ENCODE measurements at places on chromosomes 1 and 21.

DNA sequence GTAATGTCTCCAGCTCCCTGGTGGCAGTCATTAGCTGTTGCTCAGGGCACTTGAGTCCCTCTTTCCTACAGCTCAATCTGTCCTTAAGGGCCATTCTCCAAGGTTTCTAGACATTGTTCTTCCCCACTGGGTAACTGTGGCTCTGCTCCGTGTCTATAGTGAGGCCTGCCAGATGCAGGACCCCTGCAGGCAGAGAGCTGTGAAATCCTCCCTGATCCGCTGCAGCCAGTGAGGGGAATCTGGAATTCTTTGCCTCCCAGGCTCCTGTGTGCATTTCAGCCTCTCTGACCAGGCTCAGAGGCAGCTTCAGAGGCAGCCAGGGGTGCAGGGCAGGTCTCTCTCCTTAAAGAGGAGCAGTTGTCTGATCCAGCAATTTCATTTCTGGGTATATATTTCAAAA lies 14.4 kb upstream of the IGSF21 start:
- no peak for DNase-seq

DNA sequence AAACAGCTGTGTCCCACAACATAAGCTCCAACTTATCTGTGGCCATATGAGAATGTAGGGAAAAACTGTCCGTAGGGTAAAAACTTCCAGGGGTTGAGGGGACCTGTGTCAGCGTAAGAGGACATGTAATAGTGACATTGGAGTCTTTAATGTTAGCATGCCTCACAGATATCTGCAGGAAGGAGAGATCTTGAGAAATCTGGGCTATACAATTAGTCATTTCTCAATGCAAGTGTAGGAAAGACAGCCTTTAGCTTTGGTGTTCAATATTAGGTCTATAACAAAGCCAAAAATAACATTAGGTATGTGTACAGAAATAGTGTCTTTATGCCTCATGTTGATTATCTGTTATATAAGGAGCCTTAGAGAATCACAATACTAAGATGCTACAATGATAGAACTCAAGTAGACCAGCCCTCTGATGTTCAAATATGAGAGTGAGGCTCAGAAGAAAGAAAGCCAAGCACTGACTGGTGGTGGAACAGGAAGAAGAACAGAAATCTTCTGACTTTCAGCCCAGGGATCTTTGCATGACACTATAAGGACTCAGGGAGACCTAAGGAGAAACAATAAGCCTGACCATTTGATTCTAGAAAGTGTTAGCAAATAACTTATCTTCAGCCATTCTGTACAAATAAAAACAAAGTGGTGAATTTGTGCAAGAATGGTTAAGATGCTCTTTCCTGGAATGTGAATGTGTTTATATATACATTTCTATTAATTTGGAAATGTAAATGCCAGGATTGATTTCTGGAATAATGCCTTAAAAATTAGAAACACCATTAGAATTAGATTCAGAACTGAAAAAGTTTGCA lies 152.6 kb downstream of the ZC3H11B start:
- no peak for DNase-seq

DNA sequence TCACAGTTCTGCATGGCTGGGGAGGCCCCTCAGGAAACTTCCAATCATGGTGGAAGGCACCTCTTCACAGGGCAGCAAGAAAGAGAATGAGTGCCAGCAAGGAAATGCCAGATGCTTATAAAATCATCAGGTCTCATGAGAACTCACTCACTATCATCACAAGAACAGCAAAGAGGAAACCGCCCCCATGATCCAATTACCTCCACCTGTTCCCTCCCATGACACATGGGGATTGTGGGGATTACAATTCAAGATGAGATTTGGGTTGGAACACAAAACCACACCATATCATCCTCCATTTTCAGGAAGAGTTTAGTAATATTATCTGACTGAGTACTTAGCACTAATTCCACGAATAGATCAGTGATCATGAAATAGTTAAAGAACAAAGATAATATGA lies 244.2 kb downstream of the LMO4 start:
- DNase-seq = no peak

DNA sequence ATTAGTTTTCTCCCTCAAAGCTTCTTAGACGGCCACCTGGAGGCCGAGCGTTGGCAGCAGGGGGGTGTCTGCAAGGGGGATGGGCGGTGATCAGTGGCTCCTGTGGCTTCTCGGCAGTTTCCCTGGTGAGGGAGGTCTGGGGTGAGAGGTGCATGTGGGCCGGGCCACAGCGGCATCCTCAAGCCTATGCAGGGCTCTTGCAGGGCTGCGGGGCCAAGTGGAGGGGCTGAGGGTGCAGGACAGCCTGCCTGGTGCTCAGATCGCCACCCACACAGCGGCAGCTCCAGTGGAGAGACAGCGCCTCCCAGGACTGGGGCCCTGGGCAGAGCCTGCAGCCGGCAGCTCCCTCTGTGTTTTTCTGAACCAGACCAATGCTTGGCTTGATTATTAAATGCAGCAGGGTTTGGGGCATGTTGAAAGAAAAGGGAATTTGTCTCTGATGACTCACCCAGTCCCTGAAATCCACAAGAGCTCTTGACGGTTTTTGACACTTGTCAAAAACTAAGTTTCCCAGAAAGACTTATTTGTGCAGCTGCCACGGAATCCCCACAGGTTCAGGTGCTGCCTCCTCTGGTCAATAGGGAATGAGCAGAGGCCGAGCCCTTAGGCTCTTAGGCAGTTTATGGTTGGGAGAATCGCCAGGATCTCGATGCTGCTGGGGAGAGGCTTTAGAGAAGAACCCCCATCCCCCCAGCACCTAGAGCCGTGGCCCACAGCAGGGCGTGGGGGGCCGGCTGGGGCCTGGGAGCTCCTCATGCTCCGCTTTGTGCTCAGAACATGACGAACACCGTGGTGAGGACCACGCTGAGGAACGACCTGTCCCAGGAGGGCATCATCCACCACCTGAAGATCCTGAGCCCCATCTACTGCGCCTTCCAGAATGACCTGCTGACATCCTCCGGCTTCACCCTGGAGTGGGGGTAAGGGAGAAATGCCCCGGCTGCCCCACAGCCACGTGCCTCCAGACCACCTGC lies 54.7 kb downstream of the UMODL1 start:
- peak; percentile 49 for DNase-seq

DNA sequence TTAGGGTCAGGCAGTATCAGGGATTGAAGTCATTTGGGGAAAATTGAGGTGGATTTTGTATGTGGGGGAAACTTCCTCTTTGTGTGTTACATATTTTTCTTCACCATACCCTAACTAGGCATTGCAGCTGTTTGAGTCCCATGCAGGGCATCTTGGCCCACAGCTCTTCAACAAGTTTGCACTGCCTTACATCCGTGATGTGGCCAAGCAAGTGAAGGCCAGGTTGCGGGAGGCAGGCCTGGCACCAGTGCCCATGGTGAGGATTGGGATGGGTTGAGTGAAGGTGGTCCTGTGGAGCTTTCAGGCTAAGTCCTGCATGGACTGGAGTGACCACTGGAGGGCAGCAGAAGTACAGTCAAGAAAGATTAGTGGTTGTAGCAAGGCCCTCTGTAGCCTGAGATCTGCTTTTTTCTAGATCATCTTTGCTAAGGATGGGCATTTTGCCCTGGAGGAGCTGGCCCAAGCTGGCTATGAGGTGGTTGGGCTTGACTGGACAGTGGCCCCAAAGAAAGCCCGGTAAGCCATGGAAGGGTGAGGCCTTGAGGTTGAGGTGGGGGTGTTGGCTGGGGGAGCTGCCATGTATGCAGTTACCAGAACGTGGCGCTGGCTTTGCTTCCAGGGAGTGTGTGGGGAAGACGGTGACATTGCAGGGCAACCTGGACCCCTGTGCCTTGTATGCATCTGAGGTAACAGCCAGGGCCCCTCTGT lies 2.4 kb downstream of the UROD start:
- DNase-seq = peak; percentile 91

DNA sequence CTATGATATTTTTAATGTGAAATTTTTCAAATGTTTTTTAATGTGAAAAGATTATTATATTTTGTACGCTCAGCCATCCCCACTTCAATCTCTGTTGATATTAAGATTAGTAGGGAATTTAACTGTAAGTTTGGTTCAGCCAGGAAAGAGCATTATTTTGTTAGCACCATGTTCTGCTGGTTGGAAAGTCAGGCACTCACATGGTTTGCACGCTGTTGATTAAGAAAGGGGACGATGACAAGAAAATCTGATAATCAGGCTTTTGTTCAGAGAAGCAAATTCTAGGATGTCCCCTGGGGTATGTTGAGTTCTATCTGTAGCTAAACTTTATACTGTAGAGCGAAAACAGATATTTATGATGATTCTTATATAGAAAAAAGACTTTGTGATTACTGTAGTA lies 115.1 kb downstream of the OSBPL9 start:
- no peak for DNase-seq

- no peak for DNase-seq
Measured at GRCh38 chr1:234607109-234608024, 2.6 kb downstream of the IRF2BP2 start.

- DNase-seq = no peak
Measured at GRCh38 chr1:95021119-95021518, 51.6 kb downstream of the ALG14 start.

GRCh38 chr1:235902677-235903542 lies 36.2 kb upstream of the LYST start:
- DNase-seq = no peak

GRCh38 chr1:197674286-197674685 lies 101.0 kb downstream of the DENND1B start:
- DNase-seq = no peak

GRCh38 chr1:180842052-180842451 lies 70.6 kb upstream of the KIAA1614 start:
- DNase-seq = no peak

- peak; percentile 98 for DNase-seq
Measured at GRCh38 chr21:40291560-40291959, 424.3 kb downstream of the PCP4 start.

- peak; percentile 84 for DNase-seq
Measured at GRCh38 chr1:241934201-241934848, 23.2 kb upstream of the BECN2 start.

DNA sequence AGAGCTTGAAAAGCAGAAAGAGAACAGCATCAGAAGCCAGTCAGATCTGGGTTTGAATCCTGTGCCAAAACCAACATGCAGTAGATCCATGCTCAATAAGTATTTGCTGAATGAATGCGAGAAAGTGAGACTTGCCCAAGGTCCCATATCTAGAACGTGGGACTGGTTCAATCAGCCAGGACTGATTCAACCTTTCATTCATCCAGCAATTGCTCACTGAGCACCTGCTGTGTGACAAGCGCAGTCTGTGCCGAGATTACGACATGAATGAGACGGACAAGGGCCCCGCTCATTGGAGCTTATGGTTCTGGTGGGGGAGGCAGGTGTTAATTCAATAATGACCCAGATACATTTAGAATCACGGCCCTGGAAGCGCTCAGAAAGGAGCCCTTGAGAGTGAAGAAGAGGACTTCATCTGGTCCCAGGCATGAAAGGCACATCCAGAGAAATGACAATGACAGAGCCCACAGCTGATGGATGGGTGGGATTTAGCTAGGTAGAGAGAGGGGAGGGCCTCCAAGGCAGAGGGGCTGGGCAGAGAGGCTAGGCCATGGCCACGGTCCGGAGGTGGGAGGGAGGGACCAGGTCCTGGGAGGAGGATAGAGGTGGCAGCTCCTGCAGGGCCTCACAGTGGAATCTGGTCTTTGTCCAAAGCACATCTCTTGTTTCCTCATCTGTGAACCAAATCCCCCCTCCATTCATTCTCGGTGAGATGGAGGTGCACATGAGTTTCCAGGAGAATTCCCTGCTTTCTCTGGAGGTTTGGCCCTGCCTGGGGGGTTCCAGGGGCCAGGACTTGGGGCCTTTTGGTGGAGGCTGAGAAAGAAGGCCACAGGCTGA lies 4.2 kb upstream of the FAM131C start:
- DNase-seq = no peak

- no peak for DNase-seq
Measured at GRCh38 chr1:5742801-5743200, 249.4 kb downstream of the NPHP4 start.

- DNase-seq = no peak
Measured at GRCh38 chr1:228120351-228120750, 11.3 kb upstream of the MRPL55 start.

DNA sequence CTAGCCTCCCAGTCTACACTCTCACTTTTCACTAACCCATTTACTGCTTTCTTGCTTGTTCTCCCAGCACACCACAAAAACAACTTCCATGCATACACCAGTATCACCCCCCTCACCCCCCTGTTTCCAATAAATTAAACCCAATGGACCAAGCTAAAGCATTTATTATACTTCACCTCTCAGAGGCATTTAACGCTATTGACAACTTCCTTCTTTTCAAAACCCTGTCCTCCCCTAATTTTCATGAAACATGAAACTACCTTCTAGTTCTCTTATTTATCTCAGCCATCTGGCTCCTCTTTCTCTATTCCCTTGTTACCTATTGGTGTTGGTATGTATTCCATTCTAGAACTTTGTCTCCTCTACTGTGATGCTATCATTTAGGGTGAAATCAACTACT lies 32.3 kb downstream of the PTPRC start:
- DNase-seq = no peak

- peak; percentile 18 for DNase-seq
Measured at GRCh38 chr21:36330904-36331303, 10.9 kb downstream of the MORC3 start.

DNA sequence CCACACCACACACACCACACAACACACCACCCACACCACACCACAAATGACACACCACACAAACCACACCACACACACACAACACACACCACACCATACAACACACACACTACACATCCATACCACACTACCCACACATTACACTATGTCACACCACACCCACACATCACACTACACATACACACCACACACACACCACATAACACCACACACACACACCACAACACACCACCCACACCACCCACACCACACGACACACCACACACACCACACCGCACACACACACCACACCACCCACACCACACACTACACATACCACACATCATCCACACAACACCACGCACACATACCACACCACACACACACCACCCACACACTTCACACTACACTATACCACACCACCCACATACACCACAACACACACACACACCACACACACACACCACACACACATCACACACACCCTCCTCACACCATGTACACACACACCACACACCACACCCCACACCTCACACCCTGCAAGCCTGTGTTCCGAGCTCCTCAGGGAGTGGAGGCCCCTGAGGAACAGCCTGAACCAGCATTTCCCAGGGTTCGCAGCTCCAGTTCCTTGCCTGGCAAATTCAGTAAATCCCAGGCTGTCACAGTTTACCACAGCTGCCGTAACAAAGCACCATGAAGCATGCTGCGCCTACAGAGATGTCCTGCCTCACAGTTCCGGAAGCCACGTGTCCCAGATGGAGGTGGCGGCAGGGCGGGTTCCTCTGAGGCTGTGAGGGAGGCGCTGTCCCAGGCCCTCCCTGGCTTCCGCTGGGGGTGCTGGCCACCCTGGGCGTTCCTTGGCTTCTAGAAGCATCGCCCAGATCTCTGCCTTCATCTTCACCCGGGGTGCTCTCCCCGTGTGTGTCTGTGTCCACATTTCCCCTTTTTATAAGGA lies 69.8 kb upstream of the ATP5PO start:
- DNase-seq = no peak

GRCh38 chr1:24506691-24507381 lies 4.2 kb downstream of the RCAN3 start:
- no peak for DNase-seq

All from NT2/D1 (cell line).